Heart right ventricle (tissue), 16 donors: ENCODE measurements at places on chromosomes 6 and 20.

DNA sequence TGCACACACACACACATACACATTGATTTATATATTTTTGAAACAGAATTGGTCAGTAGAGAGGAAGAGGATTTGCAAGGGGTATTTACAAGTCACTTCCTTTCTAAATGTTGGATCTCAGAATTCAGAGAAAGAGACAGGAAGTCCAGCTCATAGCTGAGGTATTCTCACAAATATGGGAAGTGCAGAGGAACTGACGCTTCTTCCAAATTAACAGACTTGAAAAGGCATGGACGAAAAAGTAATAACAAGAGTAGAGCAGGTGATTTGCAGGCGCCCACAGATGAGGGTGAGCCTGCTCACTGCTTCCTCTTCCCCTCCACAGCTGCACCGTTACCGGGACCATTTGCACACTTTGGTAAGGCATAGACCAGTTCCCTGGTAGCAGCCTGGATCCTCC, 246.4 kb downstream of the PHACTR1 start:
- no peak for DNase-seq

GRCh38 chr6:30757261-30757904, 13.0 kb upstream of the IER3 start:
- DNase-seq = peak; percentile 72

- no peak for DNase-seq
Observed at GRCh38 chr20:44176833-44177534, 10.0 kb downstream of the JPH2 start.

GRCh38 chr20:35237486-35237885, 11.0 kb downstream of the MMP24 start:
- no peak for DNase-seq

GRCh38 chr6:22141241-22141745, 155.5 kb downstream of the PRL start:
- DNase-seq = peak; percentile 70

GRCh38 chr6:135520781-135521180, 23.2 kb upstream of the AHI1 start:
- DNase-seq = no peak

GRCh38 chr6:42100029-42100901, 42.2 kb downstream of the C6orf132 start:
- no peak for DNase-seq

DNA sequence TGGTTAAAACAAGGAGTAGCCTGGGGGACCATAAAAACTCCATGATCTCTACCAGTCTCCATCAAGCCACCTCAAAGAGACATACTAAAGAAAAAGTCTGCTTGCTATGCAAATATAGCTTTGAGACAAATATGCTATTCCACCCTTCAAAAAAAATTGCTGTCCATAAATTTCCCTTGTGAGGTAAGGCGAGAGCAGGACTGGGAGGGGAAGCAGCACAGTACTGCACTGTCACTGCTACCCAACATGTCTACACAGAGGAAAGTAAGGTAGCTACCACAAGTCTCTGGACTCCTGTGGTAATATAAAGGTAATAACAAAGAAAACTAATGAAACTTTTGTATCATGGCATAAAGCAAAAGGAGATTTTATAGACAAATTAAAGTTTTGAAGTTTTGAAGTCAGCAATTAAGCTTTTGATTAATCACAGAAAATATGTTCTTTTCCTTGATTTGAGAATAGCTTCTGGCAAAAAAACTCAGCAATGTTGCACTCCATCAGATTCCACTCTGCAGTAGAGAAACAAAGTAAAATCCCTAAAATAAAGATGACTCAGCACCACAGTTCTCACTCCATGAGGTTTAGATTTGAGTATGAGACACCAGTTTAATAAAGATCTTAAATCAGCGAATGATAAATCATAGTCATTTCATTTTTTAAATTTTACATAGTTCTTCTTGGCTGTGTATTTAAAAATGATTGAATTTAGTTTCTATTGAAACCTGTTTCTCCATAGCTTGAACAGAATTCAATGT, 602.4 kb downstream of the COL12A1 start:
- DNase-seq = no peak

DNA sequence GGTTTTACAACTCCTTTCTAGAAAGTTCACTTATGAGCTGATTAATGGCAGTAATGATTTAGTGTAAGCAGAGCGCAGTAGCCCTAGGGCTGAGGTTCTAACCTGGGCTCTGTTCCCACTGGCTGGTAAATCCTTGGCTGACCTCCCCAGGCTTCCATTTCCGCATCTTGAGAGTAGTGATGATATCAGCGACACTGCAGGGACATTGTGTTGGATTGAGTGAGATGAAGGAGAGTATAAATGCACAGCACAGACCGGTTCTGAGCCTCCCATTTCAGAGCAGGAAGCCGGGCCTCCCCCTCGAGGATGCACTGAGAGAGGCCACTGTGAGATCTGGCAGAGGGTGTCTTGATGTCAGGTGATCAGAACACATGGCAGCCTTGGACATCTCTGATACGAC, 477.2 kb upstream of the SULF2 start:
- DNase-seq = no peak

DNA sequence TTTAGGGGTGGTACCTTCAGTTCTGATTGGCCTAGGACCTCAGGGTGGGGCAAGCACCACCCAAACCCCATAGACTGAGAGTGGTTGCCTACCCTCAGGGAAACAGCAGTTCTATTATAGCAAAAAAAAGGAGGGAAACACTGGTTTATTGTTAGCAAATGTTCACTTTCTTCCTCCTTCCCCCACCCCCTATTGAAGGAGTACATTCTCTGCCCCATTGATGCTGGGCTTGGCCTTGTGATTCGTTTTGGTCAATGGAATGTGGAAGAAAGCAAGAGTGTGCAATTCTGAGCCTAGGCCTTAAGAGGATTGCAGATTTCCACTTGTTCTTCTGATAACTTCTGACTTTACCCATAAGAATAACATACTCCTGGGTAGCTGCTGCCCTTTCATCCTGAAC, 255.8 kb downstream of the NFATC2 start:
- no peak for DNase-seq

DNA sequence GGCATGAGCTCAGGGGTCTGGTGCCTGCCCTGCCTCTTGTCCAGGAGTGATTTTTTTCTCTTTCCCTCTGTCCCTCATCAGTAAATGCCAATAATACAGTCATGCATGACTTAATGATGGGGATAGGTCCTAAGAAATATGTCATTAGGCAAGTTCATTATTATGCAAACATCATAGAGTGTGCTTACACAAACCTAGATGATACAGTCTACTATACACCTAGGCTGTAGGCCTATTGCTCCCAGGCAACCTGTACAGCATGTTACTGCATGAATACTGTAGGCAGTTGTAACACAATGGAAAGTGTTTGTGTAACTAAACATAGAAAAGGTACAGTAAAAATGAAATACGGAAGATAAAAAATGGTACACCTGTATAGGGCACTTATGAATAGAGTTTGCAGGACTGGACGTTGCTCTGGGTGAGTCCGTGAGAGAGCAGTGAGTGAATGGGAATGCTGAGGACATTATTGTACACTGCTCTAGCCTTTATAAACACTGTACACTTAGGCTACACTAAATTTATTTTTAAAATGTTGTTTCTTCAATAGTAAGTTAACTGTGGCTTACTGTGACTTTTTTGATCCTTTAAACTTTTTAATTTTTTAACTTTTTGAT, 22.1 kb downstream of the PBOV1 start:
- DNase-seq = no peak

GRCh38 chr20:59176812-59177211, 13.2 kb downstream of the ZNF831 start:
- no peak for DNase-seq

DNA sequence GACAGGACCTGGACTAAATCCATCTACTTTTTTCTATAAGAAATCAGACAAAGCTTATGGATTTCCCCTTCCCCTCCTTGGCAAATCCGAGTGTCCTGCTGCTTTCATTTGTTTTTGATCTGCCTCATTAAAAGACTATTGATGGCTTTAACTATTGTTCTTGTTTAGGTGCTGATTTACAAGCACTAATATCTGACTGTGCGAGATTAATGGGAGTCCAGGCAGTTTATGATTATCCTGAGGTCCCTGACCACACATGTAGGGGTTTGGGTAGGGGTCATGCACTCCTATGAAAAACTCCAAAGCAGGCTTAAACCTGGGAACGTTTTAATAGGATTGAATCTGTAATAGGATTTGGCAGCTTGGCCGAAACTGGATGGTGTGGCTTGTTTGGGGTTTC, 317.5 kb upstream of the POU3F2 start:
- DNase-seq = no peak

DNA sequence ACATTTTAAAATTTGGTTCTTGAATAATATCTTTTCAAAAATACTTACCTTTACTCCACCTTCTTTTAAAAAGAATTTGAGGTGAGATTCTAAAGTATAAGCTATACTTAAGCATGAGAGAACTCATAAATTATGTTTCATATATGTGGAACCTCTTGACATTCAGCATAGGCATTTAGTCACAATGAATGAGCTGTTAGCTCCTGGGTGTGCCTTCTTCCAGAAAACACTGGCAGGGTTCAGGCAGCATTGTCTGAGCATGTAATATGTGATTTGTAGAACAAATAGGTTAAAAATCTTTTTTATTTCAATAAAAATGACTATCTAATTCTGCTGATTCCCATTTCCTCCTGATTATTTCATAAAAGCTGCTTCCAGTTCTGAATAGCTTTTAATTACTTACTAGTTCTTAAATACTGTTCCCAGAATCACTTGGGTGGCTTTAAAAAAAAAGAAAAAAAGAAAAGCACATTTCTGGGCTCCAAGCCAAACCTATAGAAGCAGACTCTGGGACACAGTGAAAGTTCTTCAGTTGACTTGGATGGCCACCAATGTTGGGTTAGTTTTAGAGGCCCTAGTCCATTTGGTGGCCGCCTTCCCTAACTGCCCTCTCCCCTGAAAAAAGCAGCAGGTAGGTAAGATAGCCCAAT, 20.2 kb downstream of the RNF8 start:
- no peak for DNase-seq

DNA sequence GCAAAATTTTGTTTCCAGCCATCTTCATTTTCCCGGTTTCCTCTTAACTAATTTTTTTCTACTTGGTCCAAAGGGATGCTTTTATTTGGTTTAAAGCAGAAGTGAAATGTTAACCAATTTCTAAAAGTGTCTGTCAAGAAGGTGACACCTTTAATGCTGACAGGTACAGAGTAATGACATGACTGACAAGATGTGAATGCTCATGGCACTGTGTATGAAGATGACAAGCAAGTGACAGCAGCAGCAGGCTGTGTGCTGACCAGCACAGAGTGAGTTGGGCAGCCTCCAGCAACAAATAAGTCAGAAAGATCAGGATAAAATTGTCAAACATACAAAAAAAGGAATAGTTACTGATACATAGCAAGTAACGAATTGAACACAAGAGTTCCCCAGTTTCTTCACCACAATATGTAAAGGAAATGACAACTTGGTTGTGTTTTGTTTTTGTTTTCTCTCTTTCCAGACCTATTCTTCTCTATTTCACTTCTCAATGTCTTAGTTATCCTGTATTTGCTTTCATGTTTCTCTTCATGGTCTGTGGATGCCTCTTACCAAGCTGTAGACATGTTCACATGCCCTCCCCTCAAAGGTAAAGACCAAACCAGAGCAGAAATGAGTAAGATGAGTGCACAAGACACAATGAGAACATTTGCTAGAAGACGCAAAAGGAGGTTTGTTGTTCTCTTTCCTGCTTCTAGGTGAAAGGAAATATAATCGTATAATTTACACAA, 174.9 kb downstream of the FRK start:
- no peak for DNase-seq

DNA sequence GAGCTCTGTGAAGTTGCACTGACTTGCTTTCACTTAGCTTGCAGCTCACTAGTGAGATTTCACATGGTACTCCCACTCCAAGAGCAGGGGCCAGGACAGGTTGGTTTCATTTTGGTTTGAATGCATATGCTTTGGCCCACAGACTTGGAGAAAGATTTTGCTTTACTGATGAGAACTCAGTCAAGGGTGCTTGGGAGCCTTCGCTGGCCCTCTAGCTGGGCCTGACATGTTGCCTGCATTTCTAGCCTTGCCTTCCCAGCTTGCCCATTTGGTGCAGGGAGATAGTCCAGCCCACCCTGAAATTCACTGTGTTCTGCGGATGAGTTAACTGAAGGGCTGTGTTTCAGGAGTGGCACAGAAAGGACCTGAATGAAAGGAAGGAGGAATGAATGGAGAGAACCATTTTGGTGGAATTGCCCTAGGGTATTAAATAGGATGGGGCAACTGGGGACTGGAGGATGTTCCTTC, 1.9 kb downstream of the SGK1 start:
- DNase-seq = no peak

DNA sequence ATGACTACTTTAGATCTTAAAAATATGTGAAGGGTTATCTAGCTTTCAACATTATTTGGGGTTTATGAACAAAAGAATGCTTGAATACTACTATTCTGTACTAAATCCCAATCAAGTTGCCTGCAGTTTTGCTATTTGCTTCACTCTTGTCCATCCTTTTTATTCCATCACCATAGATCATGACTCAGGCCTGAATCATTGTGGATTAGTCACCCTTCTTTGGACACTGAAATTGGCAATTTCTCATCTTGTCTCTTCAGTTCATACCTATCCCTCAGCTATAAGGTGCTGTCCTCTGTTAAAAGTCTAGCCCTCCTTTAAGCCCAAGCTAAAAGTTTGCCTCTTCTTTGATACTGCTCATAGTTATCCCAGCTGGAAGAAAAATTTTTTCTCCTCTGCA, 199.1 kb downstream of the CENPW start:
- DNase-seq = no peak

- no peak for DNase-seq
Observed at GRCh38 chr20:841568-842546, 8.3 kb downstream of the FAM110A start.

- no peak for DNase-seq
Observed at GRCh38 chr6:84062519-84063154, 29.1 kb downstream of the MRAP2 start.

DNA sequence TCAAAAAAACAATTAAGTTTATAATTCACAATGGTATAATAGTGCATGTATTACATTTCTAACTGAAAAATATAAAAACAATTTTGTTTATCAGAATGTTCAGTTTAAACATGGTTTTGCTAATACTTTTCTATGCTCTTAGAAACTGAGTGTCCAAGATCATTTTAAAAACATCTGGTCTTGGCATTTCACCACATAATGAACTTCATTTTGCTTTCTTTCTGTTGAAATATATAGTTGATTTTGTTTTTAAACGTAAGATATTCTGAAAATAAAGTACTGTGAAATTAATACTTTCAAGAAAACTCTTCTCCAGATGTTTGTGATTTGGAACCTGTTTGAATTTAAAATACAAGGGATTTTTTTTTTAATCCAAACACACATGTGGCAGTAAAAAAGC, 264.4 kb downstream of the COL12A1 start:
- DNase-seq = no peak

DNA sequence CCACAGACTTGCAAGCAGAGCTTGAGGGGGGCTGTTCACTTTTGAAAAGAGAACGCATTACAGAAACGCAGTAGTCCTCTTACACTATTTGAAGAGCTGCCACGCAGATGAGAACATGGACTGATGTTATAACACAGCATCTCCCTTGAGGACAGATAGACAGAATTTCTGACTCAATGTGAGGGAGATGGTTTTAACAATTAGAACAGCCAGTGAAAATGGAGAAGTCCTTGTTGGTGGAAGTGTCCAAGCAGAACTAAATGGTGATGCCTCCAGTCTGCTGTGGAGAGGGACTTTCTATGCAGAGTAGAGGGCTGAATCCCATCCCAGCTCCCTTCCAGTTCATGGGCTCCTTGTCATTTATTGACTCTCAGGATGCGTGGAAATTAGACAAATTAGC, 100.0 kb downstream of the RREB1 start:
- DNase-seq = no peak

GRCh38 chr6:36154286-36154685, 24.0 kb downstream of the MAPK13 start:
- DNase-seq = no peak

- DNase-seq = no peak
Observed at GRCh38 chr6:75791881-75792280, 42.8 kb downstream of the MYO6 start.
